Lung microvascular endothelial cell (primary cell): ENCODE measurements at places on chromosomes 5 and 9.

- no peak for DNase-seq
Measured at GRCh38 chr5:109483395-109483971, 73.7 kb upstream of the PJA2 start.

GRCh38 chr5:53884844-53885243 is 324.4 kb downstream of the NDUFS4 start:
- no peak for DNase-seq

DNA sequence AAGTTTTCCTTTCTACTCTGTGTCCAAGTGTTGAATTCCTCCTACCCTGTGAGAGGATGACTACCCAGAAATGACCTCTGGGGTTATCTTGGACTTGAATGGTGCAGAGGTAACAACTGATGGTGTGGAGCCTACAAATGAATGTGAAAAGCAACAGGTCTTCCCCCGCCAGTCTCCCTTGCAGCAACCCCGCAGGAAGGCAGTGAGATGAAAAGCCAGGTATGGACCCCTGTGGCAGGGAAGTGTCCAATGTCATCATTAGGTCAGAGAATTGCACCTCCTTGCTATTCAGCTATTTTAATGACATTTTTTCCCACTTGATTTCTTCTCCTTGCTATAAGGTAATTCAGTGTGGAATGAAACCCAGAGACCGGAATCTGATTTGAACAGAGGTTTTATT is 58.5 kb downstream of the MAT2B start:
- DNase-seq = no peak

DNA sequence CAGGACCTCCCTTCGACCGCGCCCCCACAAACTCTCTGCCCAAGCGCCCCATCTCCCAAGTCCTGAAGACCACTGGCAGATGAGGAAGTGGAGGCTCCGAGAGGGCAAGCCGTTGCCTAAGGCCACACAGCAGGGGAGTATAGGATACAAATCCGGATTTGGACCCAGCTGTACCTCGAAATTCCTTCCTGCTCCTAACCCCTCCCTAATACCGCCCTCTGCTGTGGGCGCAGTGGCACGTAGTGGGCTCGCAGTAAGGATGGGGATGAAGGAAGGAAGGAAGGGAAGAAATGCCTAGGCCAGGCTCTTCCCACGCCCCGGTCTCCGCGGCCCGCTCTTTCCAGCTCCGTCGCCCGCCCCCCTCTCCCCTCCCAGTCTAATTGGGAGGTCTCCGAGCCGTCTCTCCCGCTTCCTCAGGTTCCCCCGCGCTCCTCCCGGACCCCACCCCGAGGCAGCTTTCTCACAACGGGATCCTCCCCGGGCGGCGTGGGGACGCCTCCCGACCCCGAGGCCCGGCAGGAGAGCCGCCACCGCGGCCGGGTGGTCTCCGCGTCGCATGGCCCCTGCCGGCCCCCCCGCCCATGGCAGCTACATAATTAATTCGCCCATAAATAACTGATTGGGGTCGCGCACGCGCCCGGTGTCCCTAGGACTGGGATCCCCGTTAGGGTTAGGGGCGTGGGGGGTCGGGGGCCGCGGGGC is 138.9 kb downstream of the C9orf50 start:
- DNase-seq = peak; percentile 51

DNA sequence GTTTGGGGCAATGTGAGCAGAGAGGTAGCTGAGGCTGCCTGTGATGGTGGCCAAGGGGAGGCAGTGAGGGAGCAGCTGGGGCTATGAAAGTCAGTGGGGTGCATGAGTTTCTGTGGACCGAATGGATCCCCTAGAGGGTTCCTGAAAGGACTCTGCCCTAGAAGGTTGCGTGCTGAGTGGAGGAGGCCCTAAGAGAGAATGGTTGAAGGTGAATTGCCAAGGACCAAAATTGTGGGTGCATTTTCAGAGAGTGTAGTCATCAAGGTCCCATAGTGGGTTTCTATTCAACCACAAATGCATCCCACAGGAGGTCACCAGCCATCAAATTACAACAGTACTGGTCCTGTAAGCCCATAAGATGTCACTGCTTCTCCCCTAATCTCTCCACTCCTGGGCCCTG is 298.3 kb downstream of the CDK5RAP2 start:
- no peak for DNase-seq

- DNase-seq = no peak
Measured at GRCh38 chr5:68618501-68618900, 402.9 kb downstream of the PIK3R1 start.

GRCh38 chr9:69086769-69087168 is 51.2 kb downstream of the FXN start:
- DNase-seq = no peak

GRCh38 chr5:50726475-50727148 is 60.2 kb downstream of the PARP8 start:
- no peak for DNase-seq

GRCh38 chr5:16082053-16082452 is 97.5 kb downstream of the MARCHF11 start:
- DNase-seq = no peak

DNA sequence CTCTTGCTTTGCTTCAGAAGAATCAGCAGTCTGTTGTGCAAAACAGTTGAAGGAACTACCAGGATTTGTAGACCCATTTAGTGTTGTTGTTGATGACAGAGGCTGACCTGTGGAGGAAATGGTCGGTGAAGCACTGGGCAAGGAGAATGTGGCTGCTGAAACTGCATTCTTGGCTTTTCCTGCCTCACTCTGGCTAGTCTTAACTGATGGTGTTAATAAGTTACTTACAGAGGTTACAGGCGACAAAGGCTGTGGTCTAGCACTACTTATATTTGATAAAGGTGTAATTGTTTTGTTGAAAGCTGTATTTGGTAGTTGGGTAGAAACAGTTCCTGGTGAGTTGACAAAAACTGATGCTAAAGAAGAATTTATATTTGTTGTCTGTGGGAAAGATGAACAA is 31.5 kb downstream of the MLANA start:
- no peak for DNase-seq

DNA sequence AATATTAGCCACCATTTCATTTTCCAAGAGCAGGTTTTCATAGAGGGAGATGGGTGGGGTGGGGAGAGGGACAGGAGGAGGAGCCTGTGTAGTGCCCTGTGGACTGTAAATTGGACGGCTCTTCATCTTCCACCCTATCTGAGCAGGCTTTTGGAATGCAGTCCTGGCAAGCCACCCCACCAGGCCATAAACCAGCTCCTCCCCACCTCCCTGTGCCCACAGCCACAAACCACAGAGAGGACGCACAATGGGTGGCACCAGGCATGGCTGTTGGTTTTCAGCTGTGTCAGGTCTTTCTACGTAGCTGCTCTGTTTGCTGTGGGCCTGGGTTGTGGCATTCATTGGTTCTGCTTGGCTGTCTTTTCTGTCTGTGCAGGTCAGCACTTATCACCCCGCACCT is 58.0 kb downstream of the PLAC8L1 start:
- no peak for DNase-seq

DNA sequence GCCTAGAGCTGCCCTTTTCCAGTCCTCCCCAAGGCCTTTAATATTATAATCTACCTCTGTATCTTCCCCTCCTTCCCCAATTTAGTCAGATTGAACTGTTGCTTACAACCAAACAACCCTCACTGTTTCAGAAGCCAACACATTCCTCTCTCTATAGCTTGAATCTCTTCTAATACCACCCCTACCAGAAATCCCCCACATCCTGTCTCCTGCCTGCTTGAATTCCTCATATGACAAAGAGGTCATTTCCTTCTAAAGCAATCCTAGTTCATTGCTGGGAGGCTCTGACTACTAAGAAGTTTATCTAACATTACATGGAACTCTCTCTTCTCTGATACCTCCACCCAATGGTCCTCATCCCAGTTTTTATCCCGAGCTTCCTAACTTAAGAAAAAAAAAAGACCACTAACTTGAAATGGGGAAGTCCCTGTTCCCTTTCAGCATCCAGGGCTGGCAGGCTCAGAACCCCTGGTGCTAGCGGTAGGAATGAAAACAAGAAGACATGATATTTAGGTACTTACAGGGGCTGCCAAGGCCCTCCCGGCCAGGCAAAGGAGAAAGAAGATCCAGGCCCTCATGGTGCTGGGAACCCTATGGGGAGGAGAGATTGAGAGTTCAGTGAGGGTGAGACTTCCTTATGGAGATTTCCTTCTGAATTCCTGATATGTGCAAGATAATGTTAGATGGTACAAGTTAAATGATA is 11.0 kb downstream of the SPARC start:
- DNase-seq = peak; percentile 69

- DNase-seq = no peak
Measured at GRCh38 chr9:100715100-100715380, 137.2 kb downstream of the CAVIN4 start.

DNA sequence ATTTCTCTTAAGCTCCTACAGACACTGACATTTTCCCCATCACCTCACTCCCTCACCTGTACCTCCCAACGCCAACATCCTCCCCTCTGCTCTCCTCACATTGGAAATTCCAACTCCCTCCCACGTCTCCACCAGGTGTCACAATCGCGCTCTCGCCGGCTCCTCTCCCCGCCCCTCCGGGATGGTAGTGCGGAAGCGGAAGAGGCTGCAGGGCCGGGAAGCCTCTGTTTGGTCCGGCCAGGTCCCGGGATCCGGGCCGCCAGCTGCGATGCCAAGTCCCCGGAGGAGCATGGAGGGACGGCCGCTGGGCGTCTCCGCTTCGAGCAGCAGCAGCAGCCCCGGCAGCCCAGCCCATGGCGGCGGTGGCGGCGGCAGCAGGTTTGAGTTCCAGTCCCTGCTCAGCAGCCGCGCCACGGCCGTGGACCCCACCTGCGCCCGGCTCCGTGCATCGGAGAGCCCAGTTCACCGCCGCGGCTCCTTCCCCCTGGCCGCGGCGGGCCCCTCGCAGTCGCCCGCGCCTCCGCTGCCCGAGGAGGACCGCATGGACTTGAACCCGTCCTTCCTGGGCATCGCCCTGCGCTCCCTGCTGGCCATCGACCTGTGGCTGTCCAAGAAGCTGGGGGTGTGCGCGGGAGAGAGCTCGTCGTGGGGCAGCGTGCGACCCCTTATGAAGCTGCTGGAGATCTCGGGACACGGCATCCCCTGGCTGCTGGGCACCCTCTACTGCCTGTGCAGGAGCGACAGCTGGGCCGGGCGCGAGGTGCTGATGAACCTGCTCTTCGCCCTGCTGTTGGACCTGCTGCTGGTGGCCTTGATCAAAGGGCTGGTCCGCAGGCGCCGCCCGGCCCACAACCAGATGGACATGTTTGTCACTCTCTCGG is at the start of gene PLPP6:
Gene PLPP6, plus strand, starts transcription at position 187 of the 881 bp plus-strand sequence. Its CDS starts 82 bp downstream, at position 269.
- DNase-seq = peak; percentile 82

- no peak for DNase-seq
Measured at GRCh38 chr9:95605101-95605500, 88.3 kb upstream of the PTCH1 start.

DNA sequence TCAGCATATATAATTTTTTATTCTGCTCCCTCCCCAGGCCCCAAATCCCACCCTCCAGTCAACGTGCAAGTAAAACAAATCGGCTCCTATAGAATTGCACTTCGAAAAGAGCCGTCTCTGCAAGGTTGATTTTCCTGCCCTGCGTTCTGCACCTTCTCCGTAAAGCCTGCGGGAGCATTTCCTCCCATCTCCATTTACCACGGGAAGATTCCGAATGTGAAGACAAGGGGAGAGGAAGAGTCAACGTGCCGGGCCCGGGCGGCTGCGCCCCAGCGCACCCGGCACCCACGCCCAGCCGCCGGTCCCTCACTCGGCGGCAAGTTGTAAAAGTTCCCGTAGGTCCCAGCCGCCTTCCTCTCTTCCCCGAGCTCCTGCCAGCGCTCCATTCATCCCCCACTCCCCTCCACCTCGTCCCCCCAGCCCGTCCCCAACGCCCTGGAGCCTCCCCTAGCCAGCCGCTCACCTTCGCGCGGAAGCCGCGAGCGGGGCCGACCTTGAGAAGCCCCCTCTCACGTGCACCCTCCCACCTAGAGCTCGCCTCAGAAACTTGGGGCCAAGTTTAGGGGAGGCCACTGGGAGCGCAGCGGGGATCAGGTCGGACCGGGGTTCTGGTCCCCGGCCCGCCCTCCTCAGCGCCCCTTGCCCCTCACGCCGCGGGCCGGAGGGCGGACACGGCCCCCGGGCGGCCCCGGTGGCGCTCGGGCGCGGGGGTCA is 431 bp downstream of the BNC2 start:
- peak; percentile 3 for DNase-seq

GRCh38 chr5:122093415-122094180 is 15.5 kb upstream of the LOX start:
- DNase-seq = no peak

GRCh38 chr9:135219676-135220600 is 132.5 kb downstream of the OLFM1 start:
- DNase-seq = no peak

DNA sequence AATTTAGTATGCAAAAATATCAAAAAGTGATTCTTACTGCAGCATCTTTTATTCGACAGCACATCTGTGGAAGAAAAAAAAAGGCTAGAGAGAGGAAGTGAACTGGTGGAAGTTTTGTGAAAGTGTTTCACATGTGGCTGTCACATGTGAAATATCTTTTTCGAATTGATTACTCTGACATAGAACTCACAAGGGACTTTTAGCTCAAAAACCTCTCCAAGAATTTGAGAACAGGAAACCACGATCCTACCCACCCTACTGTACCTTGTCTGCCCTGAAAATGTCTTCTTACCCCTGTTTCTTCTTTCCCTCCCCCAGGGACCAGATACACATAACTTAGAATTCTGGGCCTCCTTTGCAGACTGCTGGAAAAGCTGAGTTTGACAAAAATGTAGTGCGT is 106.5 kb upstream of the PRRC1 start:
- no peak for DNase-seq

GRCh38 chr5:135435467-135436330 is 11.4 kb downstream of the DCANP1 start:
- DNase-seq = no peak

DNA sequence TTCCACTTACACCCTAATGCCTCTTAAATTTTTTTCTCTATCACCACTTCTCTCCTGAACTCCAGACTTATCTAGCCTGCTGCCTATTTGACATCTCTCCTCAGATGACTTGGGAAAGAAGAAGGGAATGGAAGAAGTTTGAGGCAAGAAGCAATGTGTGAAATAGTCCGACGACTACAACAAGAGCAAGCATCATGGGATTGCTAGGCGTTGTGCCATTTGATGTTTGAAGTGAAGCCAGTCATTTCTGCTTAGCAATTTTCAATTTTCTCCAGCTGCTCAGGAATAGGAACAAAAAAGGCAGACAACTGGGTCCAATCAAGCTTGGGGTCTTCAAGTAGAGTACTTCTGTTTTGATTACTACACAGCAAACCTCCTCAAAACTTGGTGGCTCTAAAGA is 106.4 kb downstream of the HSD17B3 start:
- no peak for DNase-seq

- DNase-seq = no peak
Measured at GRCh38 chr9:118455788-118456187, 751.6 kb downstream of the TLR4 start.
